ENCODE measurements at places on chromosomes 3 and 15.

GRCh38 chr15:29674661-29675533 lies 147.4 kb downstream of the TJP1 start:
- DNase-seq: peak; percentile 22

- DNase-seq: no peak
Measured at GRCh38 chr3:158703566-158703965, 28.7 kb downstream of the RARRES1 start.

DNA sequence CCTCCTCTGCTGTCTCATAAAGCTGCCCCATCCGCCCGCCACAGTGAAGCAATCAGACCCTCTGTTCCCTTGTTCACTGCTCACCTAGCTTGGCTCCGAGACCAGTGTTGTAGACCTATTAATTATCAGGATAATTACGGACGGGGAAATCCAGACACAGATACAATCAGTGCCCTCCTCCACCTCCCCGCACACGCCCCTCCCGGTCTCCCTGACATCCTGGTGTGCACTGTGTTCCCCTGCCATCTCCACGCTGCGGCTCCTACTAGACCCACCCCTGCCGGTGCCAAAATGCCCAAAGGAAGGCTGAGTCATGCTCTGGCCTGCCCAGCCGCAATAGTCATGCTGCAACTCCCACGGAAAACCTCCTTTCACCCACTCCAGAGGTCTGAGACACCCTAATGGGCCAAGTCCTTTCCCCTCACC lies 277.3 kb upstream of the TLE3 start:
- DNase-seq: no peak

DNA sequence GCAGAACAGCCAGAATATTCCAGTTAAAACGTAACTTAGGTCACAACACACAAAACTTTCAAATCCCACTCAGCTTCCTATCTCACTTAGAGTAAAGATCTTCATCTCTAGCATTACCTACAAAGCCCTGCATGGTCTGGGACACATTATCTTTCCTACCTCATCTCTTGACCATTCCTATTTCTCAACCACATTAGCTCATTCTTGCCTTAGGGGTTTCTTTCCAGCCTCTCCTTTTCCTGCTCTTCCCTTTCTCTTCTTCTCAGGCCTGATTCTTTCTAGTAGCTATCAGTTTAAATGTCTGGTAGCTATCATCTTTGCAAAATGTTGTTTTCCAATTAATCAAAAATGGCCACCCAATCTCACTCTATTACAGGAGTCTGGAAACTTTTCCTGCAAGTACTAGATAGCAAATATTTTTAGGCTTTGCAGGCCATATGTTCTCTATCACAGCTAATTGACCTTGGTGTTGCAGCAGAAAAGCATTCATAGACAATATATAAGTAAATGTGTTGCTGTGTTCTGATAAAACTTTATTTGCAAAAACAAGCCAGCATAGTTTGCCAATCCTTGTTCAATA lies 15.1 kb upstream of the CBLB start:
- no peak for DNase-seq

DNA sequence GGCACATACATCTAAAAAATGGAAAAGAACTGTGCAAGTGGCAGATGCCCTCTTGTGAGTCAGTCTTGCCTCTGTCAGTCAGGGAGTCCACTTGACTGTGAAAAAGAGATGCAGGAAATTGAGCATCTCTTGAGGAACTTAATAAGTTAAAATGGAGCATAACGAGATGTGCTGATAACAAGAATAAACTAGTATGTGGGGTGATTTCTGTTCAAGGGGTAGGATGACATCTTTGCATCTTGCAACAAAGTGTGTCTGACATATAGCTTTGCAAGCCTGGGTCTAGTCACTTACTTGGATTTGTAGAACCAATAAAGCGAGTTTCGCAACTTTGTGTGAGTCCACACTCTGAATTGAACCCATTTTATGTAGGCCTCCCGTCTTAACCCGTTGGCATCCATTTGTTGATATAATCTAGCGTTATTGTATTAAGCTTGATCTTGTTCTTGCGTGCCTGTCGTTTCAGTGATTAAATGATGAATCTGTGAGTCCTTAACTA lies 2.2 kb downstream of the USP3 start:
- no peak for DNase-seq

- DNase-seq: no peak
Measured at GRCh38 chr3:39779511-39780230, 29.7 kb upstream of the MYRIP start.

- peak; percentile 48 for DNase-seq
Measured at GRCh38 chr15:70636540-70637165, 126.7 kb downstream of the UACA start.

DNA sequence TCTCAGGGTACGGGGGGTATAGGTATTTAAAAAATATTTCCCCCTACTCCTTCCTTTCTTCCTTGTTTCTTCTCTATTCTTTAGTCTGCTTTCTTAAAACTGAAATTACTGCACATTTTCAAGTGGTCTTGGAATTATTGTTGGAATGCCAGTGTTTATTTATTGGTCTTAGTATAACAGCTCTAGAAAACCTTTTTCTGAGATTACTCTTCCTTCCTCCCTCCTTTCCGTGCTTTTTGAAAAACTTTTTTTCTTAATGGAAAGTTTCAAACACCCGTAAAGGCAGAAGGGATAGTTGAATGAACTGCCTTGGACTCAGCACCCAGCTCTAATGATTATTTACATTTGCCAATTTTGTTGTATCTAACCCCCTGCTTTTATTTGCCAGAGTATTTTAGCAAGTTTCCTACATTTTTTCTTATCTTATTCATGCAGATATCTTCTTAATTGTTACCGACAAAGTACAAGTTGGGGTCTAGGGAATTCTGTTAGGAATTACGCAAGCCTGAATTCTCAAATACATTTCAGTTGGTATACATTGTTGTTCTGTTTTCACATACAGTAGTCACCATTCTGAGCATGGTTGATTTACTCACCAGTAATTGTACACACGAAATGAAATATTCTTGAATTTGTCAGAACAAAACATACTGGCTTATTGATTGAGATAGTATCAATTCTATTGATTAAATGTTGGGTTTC lies 36.2 kb downstream of the KAT2B start:
- DNase-seq: no peak

- DNase-seq: no peak
Measured at GRCh38 chr3:38552364-38552763, 56.2 kb downstream of the EXOG start.
